ENCODE measurements at places on chromosomes 12 and 14.
A peak's percentile ranks its signal among the peaks of the same experiment; 100 is the strongest.

DNA sequence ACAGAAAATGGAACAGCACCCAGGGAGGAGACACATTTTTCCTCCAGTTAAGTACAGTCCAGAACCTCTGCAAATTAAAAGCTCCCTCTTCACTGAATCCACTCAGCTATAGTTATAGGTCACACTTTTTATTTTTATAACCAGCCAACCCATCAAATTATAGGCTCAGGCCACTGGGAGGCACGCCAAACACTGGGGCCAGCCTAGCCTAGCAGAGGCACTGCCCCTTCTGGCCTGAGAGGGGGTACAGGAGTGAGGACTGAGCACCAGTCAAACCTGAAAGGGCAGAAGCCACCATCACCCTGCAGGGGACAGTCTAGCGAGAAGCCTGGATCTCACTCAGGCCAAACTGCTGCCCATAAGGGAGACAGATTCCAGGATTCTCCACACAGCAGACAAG is 19.3 kb downstream of the FMNL3 start:
- DNase-seq, result no peak

- DNase-seq, result no peak
These were observed 15.4 kb upstream of the PLEKHG3 start for GRCh38 chr14:64688811-64689281.

DNA sequence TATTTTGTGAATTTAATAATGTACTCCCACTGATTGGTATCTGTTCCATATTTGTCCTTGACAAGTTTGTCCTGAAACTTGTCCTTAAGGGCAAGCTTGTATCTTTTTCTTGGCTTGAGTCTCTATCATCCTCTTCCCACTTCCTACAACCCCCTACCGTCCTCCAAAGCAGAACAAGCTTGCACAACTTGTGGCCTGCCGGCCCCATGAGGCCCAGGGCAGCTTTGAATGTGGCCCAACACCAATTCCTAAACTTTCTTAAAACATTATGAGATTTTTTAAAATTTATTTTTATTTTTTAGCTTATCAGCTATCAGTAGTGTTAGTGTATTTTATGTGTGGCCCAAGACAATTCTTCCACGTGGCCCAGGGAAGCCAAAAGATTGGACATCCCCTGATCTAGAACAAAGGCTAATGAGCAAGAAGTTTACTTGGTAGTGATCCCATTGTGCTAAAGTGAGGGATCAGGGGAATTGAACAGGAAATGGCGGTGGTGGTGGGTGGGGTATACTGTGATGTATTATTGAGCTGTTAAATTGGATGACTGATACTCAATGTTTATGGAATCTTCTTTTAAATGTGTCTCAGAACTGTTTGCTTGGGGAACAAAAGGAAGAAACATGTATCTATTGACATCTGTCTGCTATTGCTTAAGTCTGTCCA is 37.8 kb downstream of the TMX1 start:
- no peak for DNase-seq

DNA sequence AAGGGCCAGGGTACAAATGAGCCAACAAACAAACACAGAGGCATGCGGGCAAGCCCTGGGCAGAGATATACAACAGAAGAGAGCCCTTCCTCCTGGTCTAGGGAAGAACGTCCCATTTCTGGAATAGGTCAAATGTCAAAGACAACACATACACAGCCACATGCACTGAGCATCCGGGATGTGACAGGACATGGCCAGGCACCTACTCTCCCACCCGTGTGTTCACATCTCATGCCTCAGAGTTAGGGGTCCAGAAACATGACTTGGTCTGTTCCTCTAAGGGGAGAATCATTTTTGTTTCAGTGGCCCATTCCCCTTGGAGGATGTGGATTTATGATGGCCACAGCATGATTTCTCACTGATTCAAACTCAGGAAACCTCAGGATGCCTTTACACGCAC is 801 bp upstream of the ASB2 start:
- no peak for DNase-seq

GRCh38 chr12:39571351-39571750 is 48.3 kb downstream of the ABCD2 start:
- DNase-seq, result no peak

DNA sequence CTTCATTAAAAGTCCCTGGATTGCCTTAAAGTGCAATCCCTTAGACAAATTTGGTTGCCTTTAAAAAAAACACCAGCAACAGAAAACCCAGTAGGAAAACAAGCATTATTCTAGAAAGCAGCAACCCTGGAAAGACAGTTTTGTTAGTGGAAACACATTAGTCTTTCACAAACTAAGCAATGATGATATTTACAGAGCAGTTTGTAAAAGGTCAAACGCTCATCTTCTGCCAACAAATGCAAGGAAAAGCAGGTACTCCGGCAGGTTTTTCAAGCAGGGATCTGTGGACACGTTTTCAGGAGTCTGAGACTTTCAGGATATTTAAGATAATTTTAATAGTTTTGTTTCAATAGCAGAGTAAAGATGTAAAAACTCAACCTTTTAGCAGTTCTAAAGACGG is 202.2 kb downstream of the EXOC5 start:
- DNase-seq, result no peak

- DNase-seq, result no peak
These were observed 2.3 kb downstream of the VWF start for GRCh38 chr12:6122201-6122600.

DNA sequence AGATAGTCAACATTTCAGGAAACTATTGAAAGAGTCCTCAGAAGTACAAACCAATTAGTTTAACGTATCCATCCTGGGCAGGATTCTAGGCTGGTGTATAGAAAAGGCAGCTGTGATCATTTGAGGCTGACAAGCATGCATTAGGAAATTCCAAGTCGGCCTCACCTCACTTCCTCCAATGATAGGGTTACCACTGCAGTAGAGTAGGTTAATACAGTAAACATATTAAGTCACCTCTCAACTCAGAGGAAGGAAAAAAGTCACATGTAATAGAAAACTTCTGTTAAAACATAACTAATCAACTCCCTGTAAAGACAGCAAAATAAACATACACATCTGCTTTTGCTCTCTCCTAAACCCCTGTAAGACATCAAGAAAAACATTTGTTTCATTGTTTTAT is 33.5 kb downstream of the MED13L start:
- no peak for DNase-seq

DNA sequence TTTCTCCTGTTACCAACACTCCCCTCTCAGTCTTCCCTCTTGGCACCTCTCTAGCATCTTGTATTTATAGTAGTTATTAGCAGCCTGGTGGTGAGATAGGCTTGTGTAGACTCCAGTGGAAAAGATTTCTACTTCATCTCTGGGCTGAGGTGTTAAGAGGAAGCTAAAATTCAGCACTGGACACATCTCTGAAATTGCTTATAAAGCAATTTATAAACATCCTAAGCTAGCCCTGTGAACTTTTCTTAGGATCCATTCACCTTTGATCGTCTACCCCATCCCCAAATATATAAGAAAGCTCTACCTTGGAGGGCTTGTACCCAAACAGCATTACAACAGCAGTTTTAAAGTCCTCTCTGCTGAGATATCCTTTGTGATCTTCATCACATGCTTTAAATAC is 928 bp downstream of the EFCAB11 start:
- no peak for DNase-seq

- no peak for DNase-seq
These were observed 17.4 kb downstream of the LIMA1 start for GRCh38 chr12:50265770-50266524.

DNA sequence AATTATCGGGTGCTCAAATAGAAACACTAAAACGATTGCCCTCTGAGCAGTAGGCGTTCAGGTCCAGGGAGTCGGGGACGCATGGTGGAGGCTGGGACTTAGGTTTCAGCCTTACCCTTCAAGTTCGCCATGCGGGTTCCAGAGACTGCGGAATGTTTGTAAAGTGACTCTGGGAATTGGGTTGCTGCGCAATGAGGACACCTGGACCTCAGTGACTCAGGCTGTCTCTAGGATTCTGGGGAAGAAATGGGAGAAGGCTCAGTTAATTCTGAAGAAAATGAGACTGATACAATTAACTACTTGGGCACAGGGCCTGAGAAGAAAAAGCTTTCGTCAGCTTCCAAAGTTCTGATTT is 1.1 kb downstream of the LGALS3 start:
- no peak for DNase-seq

- DNase-seq, result no peak
These were observed 95.7 kb downstream of the ESR2 start for GRCh38 chr14:64198486-64198885.

- DNase-seq, result no peak
These were observed 8.6 kb upstream of the SNAPC1 start for GRCh38 chr14:61753631-61754030.

DNA sequence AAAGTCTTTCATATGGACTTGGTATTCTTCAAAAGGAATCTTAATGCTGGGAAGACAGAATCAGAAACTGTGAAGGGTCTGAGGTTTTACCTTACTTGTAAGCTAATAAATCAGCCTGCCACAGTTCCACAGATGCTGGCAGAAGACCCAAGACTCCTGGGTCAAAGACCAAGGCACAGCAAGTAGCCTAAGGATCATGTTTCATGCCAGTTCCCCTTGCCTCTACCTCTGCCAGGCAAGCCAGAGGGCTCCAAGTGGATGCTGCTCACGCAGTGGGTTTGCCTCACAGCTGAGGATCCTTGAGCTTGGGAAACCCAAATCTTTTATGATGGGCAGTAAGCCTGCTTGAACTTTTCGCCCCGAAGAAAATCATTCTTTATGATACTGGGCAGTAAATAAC is 15.2 kb upstream of the RXYLT1 start:
- no peak for DNase-seq

DNA sequence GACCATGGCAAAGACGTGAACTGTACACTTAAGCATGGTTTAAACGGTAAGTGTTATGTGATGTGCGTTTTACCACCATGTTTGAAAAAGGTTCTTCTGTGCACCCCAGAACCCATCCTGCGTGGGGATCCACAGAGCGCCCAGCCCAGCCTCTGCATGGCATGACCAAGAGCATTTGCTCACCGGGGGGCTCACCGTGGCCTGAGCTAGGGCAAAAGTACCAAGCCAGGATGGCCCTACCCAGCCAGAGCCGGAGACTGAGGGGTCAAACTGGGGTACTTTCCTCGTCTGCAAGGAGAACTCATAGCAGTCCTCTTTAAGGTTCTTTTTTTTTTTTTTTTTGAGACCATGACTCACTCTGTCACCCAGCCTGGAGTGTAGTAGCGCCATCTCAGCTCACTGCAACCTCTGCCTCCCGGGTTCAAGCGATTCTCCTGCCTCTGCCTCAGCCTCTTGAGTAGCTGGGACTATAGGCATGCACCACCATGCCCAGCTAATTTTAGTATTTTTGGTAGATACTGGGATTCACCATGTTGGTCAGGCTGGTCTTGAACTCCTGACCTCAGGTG is 16.4 kb upstream of the ANKRD9 start:
- DNase-seq, result no peak

DNA sequence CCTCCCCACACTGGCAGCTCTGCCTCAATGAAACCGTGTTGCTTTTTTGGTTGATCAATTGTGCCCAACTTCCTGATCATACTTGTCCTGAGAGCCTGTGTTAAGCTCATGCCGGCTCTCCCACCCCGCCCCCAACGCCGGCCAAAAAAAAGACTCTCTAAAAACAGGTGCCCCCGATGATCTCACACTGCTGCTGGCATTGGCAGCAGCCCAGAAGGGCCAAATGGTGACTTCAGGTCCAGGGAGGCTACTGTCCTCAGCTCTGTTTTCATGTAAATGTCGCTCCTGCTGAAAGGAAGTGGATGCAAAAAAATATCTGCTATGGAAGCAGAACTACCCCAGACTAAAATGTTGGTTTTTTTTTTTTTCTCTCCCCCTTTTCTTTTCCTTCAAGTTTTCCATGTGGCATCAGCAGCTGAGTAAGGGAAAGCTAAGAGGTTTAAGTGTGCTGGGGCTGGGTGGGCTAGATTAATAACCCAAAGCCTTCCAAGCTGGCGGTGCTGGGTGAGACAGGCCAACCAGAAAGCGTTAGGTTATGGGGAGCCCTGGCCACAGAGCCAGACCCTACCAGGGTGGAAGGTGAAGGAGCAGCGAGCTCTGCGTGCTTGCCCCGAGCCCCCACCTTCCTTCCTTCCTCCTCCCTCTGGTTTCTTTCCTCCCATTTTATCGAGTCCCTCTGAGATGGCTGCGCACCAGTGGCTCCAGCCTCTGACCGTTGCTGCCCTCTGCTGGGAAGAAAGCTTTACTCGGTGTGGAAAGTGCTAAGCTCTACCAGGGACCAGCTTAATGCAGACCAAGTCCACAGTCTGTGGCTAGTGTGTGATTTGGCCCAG is 396.1 kb downstream of the NRXN3 start:
- DNase-seq, result peak; percentile 52

DNA sequence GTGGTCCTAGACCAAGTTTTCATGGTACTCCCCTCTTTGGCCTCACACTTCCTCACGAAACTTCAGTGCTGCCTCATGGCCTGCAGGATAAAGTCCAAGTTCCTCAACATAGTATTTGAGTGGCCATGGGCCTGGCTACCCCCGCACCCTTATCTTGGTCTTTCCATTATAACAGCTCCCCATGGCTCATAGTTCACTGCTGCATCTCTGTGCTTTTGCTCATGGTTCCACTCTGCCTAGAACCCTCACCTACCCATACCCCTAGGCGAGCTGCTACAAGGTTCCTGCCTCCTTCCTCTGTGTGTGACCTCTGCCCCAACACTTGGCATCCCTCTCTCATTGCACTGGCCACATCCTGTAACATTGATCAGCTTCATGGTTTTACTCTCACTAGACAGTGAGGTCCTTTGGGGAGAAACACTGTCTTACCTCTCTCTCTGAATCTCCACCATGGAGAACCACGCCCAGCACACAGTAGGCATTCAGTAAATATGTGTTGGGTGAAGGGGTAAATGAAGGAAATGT is 158.9 kb downstream of the GPR65 start:
- no peak for DNase-seq

- no peak for DNase-seq
These were observed 361.5 kb downstream of the EGLN3 start for GRCh38 chr14:33589334-33589733.

- no peak for DNase-seq
These were observed 36.4 kb downstream of the PDE3A start for GRCh38 chr12:20404576-20405346.

DNA sequence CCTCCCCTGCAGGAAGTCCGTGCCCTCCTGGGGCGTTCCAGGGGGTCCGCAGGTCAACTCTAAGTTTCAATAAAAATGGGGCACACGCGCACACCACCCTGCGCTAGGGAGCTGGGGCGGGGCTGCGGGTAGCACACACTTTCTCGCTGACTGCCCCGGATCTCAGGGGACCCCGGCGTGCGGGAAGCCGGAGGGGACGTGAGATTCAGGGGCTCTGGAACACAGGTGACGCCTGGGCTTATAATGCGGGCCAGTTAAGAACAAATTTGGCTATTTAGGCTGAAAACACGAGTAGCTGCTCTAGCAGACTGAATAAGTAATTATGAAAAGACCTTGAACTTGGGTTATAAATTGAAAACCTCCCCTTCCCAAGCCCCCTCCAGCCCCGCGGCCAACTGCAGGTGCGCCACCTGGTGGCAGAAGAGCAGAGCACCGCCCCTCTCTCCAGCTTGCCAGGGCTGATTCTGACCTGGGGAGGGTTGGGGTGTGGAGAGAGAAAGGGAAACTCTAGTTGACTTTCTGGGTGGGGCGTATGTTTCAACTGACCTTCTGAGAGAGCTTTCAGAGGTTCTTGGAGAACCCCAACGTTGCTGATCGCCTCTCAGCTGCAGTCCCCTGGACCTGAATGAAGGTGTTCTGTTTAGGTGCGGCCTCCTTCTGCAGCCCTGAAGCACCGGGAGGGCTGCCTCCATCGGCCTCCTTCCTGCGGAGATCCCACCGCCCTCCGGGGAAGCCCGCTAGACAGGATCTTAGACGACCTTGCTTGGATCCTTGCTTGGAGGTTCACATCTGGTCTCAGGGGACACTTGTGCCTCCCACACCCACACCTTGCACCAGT is 118.4 kb upstream of the EVL start:
- peak; percentile 53 for DNase-seq

GRCh38 chr12:79058342-79058741 is 193.8 kb downstream of the SYT1 start:
- DNase-seq, result no peak

GRCh38 chr14:63493246-63493645 is 49.9 kb downstream of the PPP2R5E start:
- no peak for DNase-seq
